ENCODE measurements at places on chromosomes 4 and X.

DNA sequence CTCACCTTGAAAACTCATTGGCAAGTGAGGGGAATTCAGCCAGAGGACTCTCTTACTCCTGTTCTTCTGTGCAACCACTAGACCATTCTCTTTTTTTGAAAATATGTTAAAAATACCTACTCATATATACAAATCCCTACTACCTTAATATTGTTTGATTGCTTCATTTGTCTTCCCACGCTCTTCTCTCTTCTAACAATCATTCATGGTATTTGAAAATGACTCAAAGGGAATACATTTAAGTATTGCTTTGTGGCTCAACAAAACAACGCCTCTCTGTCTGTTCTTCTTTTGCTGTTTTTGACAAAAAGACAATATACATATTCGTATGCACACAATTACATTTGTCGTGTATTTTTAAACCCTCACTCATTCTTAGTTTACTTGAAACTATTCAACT, 589.4 kb downstream of the ANKRD50 start:
- H3K27me3 ChIP-seq: no peaks in the 10 kb centered on the region
- no peak overlapping the region for H3K27ac ChIP-seq
- no peaks in the 10 kb centered on the region for H3K36me3 ChIP-seq
- DNase-seq: no peak
- no peaks in the 10 kb centered on the region for H3K4me1 ChIP-seq
- no peak overlapping the region for H3K4me3 ChIP-seq

- no peaks in the 10 kb centered on the region for H3K36me3 ChIP-seq
- H3K27ac ChIP-seq: no peak overlapping the region
- H3K27me3 ChIP-seq: no peaks in the 10 kb centered on the region
- no peaks in the 10 kb centered on the region for H3K4me1 ChIP-seq
- no peak for DNase-seq
Measured at GRCh38 chrX:39645178-39645895, 452.4 kb downstream of the BCOR start.

DNA sequence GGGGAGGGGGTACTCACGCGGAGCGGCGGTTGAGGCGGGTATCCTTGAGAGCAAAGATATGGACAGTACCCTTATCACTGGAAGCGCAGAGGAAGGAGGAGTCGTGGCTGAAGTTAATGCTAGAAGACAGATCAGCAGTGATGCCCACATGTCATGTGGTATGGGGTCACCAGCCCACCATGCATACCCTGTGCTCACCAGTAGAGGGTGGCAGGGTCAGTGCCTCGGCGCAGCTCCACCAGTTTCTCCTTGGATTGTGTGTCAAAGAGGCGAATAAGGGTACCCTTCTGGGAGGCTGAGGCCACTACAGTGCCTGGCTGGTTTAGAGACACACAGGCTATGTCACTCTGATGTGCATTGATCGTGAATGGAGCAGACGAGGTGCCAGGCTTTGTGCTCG, 1.5 kb upstream of the PRAF2 start:
- no peaks in the 10 kb centered on the region for H3K27me3 ChIP-seq
- no peak overlapping the region for H3K27ac ChIP-seq
- H3K36me3 ChIP-seq: no peaks in the 10 kb centered on the region

DNA sequence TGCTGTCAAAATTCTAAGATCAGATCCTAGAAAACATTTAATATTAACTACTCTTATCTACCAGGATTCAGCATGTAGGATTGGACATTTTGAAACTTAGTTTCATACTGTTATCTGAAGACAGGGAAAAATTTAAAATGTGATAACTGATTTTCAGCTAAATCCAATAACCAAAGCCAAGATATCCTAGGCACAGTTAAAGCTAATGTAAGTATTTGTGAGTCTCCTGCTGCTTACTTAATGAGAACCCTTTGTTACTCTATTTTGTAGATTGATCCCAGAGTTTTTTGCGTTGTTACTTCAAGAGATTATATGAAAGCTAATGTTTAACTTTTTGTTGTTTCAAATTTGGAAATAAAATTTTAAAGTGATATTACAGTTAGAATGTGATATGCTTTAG, 2.0 kb downstream of the CPE start:
- H3K4me1 ChIP-seq: peaks cover 4% of the 10 kb centered on the region
- no peaks in the 10 kb centered on the region for H3K36me3 ChIP-seq
- no peak overlapping the region for H3K4me3 ChIP-seq
